ENCODE measurements at places on chromosomes 1 and 21.
A peak's percentile ranks its signal among the peaks of the same experiment; 100 is the strongest.

DNA sequence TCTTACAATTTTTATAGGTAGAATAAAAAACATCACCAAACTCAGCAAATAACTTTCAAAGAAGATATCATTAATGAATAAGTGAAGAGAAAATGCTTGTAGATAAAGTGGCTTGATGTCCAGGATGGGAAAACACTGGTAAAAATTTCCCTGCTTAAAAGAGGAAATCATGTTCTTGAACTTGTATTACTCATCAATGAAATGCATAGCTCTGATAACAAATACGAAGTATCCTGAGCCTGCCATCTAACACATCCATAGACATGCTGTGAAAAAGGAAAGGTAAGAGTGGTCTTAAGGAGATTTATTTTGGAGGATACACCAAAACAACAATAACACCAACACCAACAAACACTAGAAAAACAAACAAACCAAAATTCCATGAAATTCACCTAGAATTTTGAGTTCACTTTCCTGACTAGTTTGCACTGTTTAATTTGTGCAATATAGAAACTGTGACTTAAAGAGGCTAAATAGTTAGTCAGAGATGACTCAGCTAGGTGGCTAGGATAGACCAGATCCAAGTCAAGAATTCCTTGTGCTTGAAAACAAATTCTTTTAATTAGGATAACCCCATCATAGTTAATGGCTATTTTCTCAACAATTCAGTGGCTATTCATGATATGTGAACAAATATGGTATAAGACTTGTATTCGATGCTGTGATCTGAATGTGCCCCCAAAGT, 179.8 kb upstream of the KCNK2 start:
- DNase-seq, result no peak

GRCh38 chr1:59477286-59477685, 180.4 kb downstream of the FGGY start:
- DNase-seq, result peak; percentile 4

DNA sequence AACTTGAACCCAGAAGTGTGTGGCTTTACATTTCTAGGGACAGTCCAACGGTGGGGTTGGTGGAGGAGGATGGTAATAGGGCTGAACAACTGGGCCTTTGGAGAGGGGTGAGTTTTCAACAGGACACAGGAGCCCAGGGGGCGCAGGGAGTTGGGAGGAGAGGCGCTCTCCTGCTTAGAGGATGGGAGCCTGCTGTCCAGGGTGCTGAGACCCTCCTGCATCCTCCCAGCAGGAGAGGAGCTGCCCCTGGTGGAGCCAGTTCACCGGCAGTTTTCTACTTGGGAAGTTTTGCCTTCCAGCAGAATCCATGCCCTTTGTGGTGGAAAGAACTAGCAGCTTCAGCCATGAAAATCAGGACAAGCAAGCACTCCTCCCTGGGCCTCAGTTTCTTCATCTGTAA, 8.6 kb downstream of the KCNC4 start:
- no peak for DNase-seq

GRCh38 chr1:89298461-89298860, 25.8 kb upstream of the GBP5 start:
- no peak for DNase-seq

DNA sequence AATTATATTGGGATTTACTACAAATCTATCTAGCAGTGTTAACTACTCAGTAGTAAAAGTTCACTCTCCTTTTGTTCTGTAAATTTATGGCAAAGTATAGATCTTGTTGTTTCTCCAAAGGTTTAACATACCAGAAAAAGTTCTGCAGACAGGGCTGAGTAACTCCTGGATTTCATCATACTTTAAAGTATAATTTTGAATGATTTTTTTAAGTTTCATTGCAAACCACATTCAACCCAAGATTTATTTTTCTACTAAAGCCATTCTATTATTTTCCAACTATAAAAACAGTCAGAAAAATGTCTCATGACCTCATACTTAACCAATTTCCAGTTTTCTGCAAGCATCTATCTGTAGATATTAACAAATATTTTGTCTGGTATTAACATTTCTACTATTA, 585.8 kb upstream of the ZRANB2 start:
- no peak for DNase-seq

- DNase-seq, result no peak
Measured at GRCh38 chr21:43930848-43931375, 65.9 kb downstream of the AGPAT3 start.

DNA sequence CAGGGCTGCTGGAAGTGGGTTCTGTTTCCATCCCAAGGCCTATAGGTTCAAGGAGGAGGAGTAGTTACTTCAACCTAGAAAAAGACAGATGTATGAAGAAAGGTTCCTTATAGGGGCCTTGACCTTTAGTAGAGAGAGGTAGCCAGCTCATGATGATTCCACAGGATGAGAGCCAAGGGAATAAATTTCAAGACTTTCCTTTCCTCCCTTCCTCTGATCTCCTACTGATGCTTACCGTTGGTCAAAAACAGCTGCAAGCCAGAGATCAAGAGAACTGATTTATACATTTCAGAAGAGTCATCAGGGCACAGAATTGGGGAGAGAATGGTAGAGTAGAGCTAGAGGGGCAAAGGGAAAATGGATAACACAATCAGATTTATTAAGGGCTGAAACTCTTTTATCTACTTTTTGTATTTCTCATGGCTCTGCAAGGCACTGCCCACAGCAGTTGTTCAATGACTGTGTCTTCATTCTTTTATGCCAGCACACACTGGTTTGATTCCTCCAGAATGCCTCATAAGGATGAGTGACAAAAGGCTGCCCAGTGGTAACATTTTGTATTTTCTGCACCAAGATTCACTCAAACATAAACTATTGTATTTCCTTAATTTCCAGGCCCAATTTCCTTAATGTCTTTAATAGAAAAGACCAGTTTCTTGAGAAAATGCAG, 37.4 kb downstream of the AK5 start:
- no peak for DNase-seq

- DNase-seq, result peak; percentile 53
Measured at GRCh38 chr1:53946252-53947171, at the start of gene LRRC42. Gene LRRC42, plus strand, starts transcription at chr1:53946350. Its CDS starts 5,650 bp downstream, at chr1:53952000.

- no peak for DNase-seq
Measured at GRCh38 chr1:51715369-51715768, 98.5 kb downstream of the OSBPL9 start.

- DNase-seq, result no peak
Measured at GRCh38 chr1:212713465-212714136, 14.0 kb upstream of the BATF3 start.
